Mammary epithelial cell (primary cell): ENCODE measurements at places on chromosomes 7 and 10. TPM values are rescaled to one million over a fixed set of nuclear protein-coding genes. Genes with fewer than 3 reads are reported as not detected.

GRCh38 chr10:58806970-58807628 is 294.4 kb downstream of the BICC1 start:
- peak; percentile 77 for DNase-seq

DNA sequence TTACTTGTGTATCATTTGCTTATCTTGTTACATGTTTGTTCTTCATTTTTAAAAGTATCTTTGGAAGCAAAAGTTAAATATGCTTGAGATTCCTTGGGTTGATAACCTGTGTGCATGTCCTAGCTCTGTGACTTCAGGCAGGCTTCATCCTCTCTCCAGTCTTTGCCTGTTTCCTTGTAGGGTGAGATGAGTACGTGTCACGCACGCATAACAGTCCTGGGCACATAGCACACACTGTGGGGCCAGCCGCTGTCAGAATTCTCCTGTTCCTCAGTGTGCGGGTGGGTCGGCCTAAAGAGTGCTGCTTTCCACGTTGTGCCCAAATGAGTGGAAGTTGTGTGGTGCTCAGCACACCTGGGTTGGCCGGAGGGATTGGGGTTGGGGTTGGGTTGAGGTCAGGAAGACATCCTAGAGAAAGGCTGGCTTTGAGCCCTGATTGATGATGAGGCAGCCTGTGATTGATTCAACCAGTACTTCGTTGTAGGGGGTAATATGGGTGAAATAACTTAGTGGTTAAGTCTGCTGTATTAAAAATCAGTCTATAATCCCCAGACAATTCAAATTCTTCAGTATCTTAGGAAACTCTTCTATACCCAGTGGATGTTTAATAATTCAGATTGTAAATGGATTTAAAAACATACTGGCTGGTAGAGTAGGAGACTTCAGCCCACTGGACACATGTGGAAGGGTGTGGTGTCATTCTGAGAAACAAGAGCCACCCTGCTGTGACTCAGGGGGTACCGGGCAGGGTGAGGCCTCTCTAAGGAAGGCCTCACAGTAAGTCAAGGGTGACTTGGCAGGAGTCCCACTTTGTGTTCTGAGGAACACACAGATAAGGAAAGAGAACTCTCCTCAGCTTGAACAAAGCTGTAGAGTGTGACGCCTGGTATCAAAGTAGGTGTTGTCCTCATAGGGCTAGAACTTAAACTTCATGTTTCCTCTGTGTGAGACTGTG is 54.8 kb downstream of the DAGLB start:
- peak; percentile 76 for DNase-seq

DNA sequence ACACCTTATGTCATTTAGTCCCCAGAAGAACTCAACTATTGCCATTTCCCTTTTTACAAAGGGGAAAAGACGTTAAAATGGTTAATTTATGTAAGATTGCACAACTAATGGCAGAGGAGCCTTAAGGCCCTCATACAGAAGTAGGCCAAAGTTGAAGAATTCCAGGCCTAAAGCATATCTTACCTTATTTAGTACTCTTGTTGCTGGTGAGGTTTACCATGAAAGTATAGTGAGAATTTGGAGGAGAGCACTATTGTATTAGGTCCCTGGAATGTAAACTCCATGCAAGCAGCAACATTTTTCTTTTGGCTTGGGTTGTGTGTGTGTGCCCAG is 731 bp upstream of the CRPPA start:
- no peak for DNase-seq

GRCh38 chr7:149369497-149369896 is 91.4 kb downstream of the ZNF777 start:
- peak; percentile 37 for DNase-seq

- no peak for DNase-seq
These were observed 45.3 kb downstream of the CYP17A1 start for GRCh38 chr10:102791754-102792395.

The SEMA3E gene
- polyA plus RNA-seq, result 0.65 TPM

The UNCX gene
- not detected for polyA plus RNA-seq

The SPDYE16 gene
- polyA plus RNA-seq, result not detected

DNA sequence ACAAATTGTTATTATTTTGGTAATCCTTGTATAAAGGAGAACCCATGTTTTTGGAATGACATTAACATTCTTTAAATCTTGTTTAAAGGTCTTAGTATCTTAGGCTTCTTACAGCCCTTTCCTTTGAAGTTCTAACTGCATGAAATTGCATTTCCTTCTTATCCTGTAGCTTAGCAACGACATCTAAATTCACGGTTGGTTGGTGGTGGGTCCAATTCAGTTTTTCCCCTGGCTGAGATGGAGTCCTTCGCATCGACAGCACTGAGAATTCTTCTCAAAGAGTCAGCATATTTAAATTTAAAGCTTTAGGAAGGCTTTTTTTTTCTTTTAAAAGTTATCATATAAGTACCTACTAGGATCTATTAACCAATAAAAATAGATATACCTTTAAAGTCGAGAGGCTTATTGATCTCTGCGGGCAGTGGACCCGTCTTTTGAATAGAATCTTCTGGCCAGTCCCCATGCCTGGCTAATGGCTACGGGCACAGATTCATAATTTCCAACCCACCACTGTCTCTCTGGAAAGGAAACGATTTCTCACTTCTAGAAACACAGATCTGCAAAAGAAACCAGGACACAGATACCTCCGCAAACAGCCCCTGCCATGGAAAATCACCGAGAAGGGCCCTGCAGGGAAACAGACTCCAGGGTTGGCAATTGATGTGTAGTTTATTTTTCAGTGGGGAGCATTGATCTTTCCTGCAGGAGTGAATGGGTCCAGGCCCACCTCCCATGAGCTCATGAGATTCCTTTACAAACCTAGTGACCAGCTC is 63.4 kb downstream of the RAMP3 start:
- DNase-seq, result no peak

DNA sequence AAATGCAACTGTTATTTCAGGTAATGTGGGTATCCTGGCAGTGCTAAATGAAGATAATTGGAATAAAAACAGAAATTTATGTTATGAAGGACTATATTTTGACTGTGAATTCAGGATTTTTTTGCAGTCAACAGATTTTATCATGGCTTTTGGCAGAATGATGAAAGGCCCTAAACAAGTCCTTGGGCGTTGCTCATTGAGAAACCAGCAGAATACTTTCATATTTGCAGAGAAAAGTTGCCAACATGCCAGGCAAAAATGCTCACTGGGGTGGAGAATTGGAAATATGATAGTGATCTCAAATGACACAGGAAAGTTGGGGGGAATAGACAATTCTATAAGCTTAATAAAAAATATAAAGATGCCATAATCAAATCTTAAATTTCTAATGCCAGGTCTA is 121.1 kb downstream of the GPR85 start:
- DNase-seq, result no peak

GRCh38 chr10:79375321-79376077 is 28.2 kb downstream of the PPIF start:
- DNase-seq, result peak; percentile 35

DNA sequence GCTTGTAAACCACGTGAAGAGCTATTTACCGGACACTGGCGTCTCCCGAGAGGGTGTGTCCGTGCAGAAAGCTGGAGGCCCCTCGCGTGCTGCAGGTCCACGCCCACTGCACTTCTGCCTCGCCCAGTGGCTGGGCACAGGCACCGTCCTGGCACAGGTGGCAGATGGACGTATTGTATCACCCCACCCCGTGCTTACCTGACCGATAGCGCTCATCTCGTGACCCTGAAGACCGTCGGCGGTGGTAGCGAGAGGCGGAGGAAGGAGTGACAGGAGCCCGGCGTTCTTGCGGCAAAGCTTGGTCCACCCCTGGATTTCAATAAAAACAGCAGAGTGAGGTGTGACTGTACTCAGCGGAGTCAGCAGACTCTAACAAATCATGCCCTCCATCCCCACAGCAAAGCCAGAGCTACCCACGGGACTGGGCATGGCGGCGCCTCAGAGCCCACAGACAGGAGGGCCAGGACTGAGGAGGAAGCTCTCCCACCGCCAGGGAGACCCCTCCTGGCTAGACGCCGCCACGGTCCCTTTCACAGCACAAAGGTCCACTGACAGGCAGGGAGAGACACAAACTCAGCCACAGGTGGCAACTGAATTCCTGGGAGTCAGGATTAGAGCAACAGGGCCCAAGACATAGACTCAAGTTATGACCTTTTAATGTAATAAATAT is 217.1 kb downstream of the DIP2C start:
- DNase-seq, result no peak

The MDFIC gene
- polyA plus RNA-seq, result 12.5 TPM

GRCh38 chr7:159137906-159138305 is 6.8 kb downstream of the VIPR2 start:
- DNase-seq, result no peak

DNA sequence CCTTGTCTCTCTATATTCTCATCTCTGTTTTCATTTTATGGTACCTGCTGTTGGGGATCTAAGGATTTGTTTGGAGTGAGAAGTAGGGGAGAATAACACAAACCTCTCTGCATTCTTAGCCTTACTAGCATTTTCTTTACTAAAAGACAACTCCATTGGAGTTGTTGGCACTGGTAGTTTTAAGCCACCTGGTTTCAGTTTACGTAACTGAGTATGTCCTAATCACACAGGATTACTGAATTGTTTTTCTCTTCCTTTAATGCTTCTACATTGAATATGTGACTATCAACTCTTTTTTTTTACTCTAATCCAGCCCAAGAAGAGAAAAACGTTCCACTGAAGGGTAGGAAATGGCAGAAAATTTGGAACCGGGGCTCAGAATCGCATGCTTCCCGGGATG is 30.0 kb upstream of the TRIL start:
- no peak for DNase-seq

GRCh38 chr10:129848696-129849451 is 115.2 kb downstream of the EBF3 start:
- DNase-seq, result no peak

The CCL24 gene
- polyA plus RNA-seq, result not detected

GRCh38 chr7:159033473-159033825 is 111.2 kb downstream of the VIPR2 start:
- DNase-seq, result no peak

The CCM2 gene
- polyA plus RNA-seq, result 66.2 TPM

The PILRA gene
- polyA plus RNA-seq, result 0.87 TPM

- DNase-seq, result peak; percentile 32
These were observed 12.0 kb downstream of the STARD3NL start for GRCh38 chr7:38190011-38190410.

DNA sequence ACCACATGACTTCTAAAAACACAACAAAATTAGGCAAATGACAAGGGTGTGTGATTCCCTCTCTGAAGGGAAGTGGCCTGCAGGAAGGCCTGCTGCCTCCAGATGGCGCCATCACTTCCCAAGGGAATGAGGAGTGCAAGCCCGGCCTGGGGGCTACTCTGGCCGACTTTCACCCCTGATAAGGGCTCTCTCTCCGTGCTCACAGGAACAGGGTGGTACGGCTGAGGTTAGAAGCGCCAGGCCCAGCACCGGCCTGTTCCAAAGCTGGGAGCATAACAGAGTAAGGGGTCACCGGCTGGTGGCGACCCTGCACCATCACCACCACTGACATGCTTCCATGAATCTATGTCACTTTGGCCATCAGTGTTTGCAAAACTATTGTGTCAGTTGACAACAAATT is 13.1 kb downstream of the RBP3 start:
- DNase-seq, result no peak

DNA sequence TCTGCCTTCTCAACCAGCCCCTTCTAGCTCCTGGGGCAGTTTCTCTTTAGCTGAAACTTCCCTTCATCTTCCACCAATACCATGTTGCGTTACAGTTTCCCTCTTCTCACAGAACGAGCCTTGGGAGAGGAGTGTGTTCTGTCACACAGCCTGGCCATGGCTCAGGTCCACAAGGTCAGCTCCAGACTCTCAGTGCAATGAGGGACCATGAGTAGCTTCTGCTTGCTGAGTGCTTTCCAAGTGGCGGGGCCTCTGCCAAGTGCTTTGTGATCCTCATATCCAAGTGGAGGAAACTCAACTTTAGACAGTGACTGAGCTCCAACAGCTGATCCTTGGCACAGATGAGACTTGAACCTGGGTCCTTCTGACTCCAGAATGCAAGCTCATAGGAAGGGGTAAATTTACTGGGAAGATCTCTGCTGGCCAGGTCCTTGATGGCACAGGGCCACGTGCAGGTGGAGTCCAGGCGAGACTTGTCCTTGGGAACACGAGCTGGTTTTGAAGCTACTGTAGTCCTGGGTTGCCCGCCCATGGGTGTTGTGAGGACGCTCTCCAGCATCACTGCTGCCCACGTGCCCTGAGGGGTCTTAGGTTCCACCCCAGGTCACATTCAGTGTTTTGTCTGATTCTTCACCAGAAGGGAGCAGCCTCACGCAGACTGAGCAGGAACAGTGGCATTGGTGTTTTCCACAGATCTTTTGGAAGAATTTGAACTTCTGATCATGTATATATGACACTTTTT is 238.0 kb downstream of the EBF3 start:
- DNase-seq, result no peak

The KCNMA1 gene
- polyA plus RNA-seq, result 29.7 TPM

DNA sequence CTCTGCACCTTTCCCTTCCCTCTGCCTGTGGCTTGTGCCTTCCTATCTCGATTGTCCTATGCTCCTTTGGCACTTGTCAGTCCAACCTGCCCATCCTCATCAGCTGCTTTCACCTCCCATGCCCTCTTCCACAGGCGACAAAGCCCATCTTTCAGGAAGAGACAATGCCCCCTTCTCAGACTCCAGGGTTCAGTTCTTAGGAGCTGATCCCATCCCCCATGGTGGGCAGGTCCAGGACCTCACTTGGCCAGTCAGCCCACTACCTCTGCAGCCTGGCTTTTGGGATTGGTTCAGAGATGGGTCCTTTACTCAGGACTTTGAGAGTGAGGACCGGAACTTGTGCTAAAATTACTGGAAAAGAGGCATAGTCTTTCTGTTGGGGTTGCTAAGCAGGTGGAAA is 74.0 kb upstream of the NANOS1 start:
- DNase-seq, result no peak

GRCh38 chr7:129990403-129991192 is 37.8 kb upstream of the UBE2H start:
- DNase-seq, result no peak

The ZNF786 gene
- polyA plus RNA-seq, result 3.8 TPM

The CLRN3 gene
- not detected for polyA plus RNA-seq

DNA sequence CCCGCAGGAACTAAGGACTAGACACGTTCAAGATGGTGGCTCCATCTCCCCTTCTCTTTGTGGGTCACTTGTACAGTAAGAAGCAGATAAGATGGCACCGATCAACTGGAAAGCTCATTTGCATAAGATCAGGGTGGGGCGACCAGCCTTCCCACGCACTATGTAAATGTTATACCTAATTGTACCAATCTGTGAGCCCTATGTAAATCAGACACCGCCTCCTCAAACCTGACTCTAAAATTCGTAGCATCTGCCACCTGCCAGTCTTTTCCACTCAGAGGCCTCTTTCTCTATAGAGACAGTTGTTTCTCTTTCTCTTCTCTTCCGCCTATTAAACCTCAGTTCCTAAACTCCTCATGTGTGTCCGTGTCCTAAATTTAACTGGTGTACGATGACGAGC is 324.5 kb downstream of the PHF14 start:
- no peak for DNase-seq

DNA sequence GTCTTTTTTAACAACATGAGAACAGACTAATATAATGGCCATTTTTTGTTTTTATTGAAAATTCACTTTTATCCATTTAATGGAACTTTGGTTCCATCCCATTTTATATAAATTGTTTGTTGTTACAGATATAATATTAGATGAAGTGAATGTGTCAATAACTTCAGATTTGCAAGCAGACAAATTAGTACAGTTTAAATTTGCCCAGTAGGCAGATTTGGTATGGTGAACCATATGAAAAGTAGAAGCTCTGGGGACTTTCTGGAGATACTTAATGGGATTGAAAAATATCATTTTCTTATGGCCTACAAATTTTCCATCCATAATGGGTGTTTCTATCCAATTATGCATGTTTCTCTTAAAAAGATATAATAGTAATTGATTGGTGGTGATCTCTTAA is 1196.2 kb upstream of the C7orf33 start:
- DNase-seq, result no peak

The LAMB4 gene
- 0.27 TPM for polyA plus RNA-seq

The CRYGN gene
- not detected for polyA plus RNA-seq

The HNRNPA2B1 gene
- polyA plus RNA-seq, result 291 TPM

GRCh38 chr10:26799342-26799741 is 61.4 kb downstream of the ABI1 start:
- DNase-seq, result no peak
